AG20443 (cell line): ENCODE measurements at places on chromosomes 4 and X.

- DNase-seq, result peak; percentile 8
Measured at GRCh38 chrX:56765811-56766553, 36.9 kb downstream of the NBDY start.

DNA sequence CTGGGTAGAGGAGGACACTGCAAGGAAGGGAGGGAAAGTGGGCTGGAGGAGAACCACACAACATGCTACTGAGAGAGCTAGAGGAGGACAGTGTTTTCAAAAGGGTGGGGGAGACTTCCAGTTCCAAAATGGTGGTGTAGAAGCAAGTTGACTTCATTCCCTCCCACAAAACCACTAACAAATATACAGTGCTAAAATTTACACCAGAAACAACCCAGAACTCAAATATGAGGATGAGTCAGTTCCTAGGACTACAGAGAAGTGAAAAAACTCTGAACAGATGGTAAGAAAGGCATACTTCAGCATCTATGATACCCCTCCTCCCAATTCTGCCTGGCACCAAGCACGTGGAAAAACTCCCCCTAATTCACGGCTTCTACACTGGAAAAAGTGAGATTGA, 9.8 kb downstream of the AADAT start:
- DNase-seq, result no peak

DNA sequence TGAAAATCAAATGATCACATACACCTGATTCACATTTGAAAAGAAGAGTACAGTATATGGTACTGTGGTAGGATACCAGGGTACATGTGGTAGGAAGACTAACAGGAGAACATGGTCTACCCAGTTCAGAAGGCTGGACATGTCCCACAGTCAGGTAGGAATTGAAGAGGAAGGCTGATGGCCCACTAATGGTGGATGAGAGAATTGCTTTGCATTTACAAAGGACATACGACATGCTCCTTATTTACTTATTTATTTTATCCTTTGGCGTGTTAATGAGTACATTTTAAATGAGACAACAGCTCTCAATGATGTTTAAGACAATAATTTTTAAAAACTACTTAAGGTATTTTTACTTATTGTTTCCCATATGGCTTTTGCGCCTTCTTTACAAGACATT, 106.7 kb upstream of the BMP2K start:
- DNase-seq, result no peak

DNA sequence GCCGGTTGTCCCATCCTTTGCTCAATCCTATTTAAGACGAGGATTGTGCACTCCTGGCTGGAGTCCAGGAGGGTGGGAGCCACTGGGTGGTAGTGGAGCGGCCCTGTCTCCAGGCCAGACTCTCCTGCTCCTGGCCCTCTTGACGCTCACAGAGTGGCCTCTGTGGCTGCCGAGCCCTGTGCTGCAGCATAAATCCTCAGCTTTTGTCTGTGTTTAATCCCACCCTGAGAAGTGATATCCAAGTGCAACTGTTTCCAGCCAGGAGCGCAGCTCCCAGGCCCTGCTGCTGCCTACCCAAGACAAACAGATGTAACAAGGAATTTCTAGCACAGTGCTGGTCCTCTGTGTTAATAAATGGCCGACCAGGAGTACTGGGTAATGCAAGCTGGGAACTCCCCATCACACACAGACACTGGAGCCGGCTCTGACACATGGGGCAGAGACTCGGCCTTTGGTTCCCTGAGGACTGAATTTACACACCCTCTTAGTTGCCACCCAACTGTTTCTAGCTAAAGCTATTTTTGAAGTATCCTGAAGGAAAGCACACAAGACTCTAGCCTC, 85.3 kb downstream of the GATB start:
- no peak for DNase-seq

GRCh38 chr4:72531322-72531721, 37.7 kb downstream of the ADAMTS3 start:
- no peak for DNase-seq

- no peak for DNase-seq
Measured at GRCh38 chrX:145190801-145191389, 56.4 kb upstream of the SPANXN1 start.

GRCh38 chr4:140251571-140251970, 97.6 kb upstream of the MAML3 start:
- DNase-seq, result no peak

GRCh38 chr4:16676230-16676770, 222.1 kb downstream of the LDB2 start:
- DNase-seq, result no peak

DNA sequence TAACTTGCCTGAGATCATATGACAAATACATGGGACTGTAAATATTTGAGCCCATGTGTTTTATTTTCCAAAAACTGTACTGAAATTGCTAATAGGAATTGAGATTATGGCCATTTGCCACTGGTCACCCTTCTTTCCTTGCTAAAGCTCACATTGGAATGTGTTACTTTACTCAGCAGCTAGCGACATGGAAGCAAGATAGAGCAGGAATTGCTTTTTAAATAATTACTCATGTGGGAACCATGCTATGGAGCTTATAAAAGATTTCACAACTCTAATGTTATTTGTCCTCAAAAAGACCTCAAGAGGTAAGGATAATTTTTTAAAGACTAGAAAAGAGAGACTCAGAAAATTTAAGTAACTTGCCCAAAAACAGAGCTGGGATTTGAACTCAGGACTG, 48.8 kb upstream of the AFAP1 start:
- DNase-seq, result peak; percentile 58

DNA sequence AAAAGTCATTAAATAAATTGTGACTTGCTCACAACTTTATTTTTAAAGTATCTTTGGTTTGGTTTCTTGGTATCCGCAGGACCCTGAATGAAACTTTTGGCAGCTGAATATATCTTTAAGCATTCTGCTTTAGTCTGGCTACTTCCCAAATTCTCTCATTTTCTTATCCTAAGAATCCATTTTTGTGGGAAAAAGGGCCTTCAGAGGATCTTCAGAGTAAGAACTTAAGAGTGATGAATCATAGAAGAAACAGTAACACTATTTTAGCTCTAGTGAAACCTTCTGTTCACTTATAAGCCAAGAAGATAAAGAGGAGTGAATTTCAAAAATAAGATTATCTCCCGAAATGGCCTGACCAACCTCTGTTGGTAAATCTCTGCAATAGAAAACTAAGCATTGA, 540.6 kb upstream of the MAGEB18 start:
- DNase-seq, result no peak

DNA sequence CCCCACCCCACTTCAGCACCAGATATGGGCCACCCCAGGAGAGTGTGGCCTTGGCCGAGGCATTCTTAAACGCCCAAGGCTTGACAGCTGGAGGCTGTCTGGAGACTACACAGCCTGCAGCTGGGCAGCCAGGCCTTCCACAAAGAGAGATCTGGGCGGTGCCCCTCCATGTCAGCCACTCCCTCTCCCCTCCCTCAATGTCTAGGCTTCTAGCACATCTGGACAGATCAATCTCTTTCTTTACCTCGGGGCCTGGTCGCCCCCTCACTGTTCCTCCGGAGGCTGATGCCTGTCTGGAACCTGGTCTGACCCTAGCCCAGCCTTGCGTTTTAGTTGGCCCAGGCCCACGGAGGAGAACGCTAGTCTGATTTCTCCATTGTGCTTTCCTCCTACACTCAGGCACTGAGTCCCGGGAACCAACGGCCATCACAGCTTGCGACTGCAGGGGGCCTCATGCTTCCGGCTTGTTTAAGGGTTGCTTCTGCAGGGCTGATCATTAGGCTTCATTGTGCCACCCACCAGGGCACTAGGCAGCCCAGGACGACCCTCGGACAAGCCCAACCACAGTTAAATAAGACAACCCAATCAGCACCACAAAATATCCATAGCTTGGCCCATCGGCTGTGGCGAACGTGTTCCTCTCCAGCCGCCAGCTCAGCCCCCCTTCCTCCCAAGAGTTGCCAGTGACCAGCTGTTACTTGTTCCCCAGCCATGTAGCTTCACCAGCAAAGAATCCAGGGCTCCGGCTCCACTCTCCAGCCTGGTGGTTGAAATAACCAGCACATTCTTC, 200.6 kb downstream of the BCOR start:
- peak; percentile 80 for DNase-seq

GRCh38 chrX:120287513-120288112, 23.6 kb downstream of the TMEM255A start:
- no peak for DNase-seq

- no peak for DNase-seq
Measured at GRCh38 chr4:74997948-74998729, 65.2 kb downstream of the PARM1 start.

DNA sequence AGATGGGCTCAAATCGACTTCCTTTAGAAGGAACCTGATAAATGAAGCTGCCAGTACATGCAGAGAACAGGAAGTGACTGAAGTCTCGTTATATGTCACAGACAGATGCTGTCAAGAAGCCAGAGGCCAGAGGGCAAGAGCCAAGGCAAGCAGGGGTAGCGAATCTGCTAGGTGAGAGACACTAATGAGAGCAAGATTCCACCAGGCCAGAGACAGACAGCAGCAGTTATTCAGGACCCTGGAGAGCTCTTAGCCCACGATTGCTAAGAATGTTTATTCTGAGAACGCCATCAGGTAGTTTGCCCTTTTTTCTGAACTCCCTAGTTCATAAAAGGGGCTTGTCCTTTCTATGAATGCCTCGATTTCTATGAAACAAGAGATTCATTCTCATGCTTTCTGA, 73.7 kb downstream of the BEND2 start:
- DNase-seq, result peak; percentile 12

- no peak for DNase-seq
Measured at GRCh38 chr4:138542191-138542776, 300.1 kb upstream of the SLC7A11 start.

GRCh38 chr4:110033355-110034025, 120.8 kb downstream of the EGF start:
- no peak for DNase-seq

- DNase-seq, result no peak
Measured at GRCh38 chr4:117249333-117249732, 164.0 kb upstream of the TRAM1L1 start.

GRCh38 chr4:75643651-75644050, 13.3 kb upstream of the CDKL2 start:
- no peak for DNase-seq

DNA sequence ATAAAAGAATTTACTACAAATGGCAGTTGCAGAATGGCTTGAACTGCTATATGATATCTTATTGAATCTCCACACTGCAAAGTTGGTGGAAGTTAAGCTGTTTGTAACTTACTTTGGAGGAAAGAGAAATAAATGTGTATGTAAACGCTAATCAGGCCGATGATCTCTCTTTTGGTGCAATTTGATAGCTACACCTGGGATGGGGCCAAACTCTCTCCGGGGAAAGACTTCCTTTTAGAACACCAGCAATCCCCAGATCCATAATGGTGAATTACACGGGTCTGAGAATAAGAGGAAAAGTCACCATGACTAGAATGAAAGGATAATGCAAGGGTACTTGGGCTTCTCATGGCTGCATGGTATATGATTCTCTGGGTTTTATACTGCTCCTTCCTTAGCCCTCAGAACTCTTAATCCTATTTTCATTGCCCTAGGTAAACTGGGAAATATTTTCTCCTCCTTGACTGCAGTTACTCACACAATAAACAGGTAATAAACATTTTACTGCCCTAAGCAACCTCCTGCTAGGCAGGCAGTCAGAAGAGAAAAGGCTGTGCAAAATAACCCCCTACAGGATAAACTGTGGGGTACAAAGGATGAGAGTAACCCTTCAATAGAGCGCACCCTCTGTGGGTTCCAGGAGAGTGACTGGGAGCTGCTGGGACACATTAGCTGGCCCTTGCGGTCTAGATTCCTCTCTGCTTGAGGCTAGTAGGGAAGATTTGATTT, 109.3 kb downstream of the MGST2 start:
- no peak for DNase-seq

GRCh38 chr4:185265942-185266341, 56.5 kb downstream of the SNX25 start:
- no peak for DNase-seq

GRCh38 chr4:74006009-74006476, 7.6 kb upstream of the CXCL5 start:
- peak; percentile 37 for DNase-seq

DNA sequence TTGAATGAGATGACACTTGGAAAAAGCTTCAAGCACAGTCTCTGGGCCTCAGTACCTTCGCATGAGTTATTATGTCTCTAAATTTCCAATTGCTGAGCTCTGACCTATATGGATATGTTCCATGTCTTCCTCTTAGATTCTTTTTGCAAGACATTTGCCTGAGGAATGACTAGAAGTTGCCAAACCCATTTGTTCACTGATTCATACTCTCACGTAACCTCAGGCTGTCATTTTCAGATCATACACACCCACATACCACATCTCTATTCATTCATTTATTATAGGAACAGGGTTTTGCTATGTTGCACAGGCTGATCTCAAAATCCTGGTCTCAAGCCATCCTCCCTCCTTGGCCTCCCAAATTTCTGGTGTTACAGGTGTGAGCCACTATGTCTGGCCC, 2137.1 kb upstream of the TENM3 start:
- DNase-seq, result no peak

GRCh38 chr4:25174674-25175073, 14.4 kb upstream of the SEPSECS start:
- peak; percentile 36 for DNase-seq

- no peak for DNase-seq
Measured at GRCh38 chr4:179989975-179990374, 2253.2 kb upstream of the TENM3 start.

GRCh38 chrX:96372313-96373046, 312.2 kb upstream of the DIAPH2 start:
- DNase-seq, result peak; percentile 53

DNA sequence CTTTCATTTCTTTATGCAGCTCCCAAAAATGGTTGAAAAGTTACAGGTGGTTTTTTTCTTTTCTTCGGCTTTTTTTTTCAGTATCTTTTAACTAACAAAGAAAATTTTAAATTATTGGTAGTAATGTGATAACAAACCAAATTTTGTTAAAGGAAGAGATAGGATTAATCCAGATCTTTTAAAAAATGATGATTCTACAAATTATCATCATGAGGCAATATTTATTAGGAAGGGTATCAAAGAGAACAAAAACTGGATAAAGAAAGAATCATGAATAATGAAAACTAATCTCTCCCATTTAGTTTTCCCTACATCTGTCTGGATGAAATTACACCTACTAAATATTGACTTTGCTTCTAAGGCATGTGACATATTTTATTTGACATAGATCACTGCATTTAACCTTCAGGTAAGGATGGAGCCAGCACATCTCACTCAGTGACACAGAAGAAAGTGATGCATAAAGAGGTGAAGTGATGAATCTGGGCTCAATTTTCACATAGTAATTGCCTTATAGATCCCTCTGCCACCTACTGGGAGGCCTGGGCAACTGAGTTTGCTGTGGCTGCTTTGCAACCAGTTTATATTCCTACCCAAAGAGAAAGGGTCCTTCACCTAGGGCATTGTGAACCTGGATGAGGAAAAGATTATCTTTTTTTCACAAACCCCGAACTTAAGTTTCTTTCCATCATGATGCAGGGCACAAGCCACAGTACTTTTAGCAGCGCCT, 155.6 kb downstream of the HNRNPD start:
- peak; percentile 16 for DNase-seq

GRCh38 chrX:132568291-132568690, 79.5 kb upstream of the MBNL3 start:
- DNase-seq, result no peak

GRCh38 chr4:52143815-52144214, 92.7 kb downstream of the SPATA18 start:
- DNase-seq, result no peak
